ENCODE measurements at places on chromosomes 4 and X.

GRCh38 chrX:131288738-131289511 is at the start of gene IGSF1:
Gene IGSF1, minus strand, starts transcription at chrX:131289306. Its CDS starts 2,632 bp downstream, at chrX:131286674.
- no peak for DNase-seq

DNA sequence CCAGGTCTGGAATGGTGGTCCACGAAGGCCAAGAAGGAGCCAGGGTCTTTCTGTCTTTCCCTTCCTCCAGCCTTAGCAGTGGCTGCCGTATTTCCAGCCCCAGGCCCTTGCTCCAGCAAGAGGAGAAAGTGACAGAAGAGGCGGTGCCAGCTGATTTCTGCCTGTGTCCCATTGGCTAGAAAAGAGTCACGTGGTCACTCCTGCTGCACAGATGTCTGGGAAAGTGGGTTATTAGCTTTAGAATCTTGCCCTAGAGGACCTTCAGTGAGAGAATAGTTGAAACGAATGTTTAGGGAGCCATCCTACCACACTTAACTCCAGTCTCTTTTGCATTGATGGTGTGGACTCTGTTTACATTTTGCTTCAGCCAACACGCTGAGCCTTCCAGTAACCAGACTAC is 99.3 kb upstream of the BCOR start:
- no peak for DNase-seq

DNA sequence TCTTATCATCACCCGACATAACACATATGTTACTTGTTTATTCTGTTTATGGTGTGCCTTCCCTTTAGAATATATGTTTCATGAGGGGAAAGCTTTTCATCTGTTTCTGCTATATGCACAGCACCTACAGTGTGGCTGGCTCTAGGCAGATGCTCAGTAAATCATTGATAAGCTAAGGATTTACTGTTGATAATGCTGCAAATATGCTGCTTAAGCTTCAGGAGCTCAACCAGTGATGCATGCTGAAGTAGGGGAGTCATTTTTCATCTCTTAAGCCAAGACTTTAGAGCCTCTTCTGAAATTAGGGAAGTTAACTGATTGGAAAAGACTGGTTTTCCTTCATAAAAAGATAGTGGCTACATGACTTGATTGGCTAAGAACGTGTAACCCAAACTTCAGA is 16.4 kb downstream of the FAT4 start:
- DNase-seq: no peak

GRCh38 chrX:53412446-53412845 is 10.0 kb downstream of the SMC1A start:
- DNase-seq: no peak
